ENCODE measurements at places on chromosomes 5 and 9.

DNA sequence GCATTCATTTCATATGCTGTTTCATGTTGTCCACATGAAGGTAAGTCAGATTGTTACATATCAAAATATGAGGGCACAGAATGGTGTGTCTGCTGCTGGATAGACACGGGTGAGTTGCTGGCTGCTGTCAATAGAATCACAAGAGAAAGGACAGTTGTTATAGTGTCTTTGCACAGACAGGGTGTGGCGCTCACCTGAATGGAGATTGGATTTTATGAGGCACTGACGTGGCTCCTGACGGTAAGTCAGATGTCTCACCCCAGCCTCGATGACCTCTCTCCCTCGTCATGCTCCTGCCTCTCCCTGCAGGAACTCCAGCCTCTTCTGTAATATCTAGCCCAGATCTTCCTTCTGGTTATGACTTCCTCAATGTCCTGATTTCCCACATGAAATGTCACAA, 75.4 kb upstream of the SELENOP start:
- DNase-seq = no peak

- no peak for DNase-seq
These were observed 1.5 kb downstream of the ARPC5L start for GRCh38 chr9:124863371-124863871.

DNA sequence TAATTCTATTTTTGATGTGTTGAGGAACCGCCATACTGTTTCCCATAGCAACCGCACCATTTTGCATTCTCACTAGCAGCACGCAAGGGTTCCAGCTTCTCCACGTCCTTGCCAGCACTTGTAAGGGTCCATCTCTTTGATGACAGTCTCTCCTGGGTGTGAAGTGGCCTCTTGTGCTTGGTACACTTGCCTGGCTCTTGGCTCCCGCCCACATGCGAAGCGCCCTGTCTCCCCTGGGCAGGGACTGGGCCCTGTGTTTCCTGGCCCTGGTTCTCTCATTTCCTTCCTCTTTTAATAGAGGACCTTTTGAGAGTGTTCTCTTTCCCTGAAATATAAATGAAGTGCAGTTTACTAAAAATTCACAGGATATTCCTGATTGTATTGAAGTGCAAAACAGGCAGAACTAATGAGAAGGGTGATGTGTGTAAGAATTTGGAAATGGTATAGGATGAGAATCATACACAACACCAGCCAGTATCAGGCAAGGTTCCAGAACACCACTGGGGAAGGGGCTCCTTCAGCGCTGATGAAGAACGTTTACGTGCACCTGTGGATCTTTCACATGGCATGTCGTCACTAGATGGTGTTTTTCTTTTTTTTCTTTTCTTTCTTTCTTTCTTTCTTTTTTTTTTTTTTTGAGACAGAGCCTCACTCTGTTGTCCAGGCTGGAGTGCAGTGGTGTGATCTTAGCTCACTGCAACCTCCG, 73.0 kb downstream of the EHMT1 start:
- DNase-seq = no peak

DNA sequence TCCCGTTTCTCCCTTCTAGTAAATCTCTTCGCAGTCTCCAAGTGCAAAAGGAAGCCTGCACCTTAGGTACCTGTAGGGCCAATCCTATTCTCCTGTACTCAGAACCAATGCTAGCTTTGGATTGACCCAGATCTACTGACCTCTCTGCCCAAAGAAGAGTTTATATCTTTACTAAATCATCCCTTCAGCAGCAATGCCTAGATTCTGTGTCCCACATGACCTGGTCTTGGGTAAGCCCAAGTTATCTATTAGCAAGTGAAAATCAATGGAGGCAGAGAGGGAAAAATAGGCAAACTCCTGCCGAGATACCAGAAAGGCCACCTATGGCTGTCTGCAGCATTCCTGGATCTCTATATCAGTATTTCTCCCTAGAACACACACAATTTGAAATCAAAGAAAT, 60.0 kb downstream of the SUSD1 start:
- no peak for DNase-seq

DNA sequence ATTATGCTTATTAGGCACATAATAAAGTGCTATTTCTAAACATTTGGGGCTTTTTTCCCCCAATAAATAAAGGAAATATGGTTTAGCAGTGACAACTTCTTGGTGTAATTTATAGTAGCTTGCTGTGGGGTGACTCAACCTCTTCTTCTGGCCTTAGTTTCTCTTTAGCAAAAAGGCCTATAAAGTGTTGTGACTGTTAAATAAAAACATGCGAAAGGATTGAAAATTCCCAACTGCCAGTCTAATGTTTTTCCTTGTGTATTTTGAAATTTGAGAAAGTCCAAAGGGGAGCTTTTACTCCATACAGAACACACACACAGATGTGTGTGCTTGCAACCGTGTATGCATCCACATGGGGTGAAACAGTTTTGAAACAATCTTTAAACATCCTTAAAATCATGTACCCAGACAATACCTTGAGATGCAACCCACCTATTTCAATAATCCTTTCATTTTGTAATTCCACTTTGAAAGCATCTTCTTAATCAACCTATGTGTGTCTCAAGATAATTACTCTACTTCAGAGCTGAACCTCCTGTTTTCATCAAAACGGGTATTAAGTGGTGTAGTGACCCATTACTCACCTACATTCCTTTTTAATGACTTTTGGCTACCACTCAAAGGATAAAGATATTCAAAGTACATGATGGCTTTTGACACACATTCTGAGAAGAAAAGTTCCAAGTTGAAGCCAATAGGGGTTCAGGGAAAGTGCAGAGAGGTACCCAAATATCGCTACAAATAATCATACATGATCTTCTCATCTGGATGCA, 123.8 kb downstream of the DROSHA start:
- no peak for DNase-seq

DNA sequence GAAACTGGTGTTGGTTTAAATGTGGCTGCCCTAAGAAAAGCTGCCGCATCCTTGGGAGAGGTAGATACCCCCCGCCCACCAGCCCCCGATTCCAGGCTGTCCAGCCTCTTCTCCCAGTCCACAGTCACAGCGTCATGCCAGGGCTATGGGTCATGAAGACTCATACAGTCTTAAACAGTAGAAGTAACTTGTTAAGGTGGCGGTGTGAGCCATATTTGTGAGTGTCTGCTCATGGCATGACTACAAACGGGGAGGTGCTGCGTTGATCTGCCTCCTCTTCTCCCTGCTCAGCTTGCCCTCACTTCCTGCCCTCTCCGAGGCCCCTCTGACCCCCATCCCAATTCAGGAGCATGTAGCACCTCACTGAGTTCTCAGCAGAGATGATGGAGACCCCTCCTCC, 20.8 kb downstream of the FGD3 start:
- DNase-seq = no peak

DNA sequence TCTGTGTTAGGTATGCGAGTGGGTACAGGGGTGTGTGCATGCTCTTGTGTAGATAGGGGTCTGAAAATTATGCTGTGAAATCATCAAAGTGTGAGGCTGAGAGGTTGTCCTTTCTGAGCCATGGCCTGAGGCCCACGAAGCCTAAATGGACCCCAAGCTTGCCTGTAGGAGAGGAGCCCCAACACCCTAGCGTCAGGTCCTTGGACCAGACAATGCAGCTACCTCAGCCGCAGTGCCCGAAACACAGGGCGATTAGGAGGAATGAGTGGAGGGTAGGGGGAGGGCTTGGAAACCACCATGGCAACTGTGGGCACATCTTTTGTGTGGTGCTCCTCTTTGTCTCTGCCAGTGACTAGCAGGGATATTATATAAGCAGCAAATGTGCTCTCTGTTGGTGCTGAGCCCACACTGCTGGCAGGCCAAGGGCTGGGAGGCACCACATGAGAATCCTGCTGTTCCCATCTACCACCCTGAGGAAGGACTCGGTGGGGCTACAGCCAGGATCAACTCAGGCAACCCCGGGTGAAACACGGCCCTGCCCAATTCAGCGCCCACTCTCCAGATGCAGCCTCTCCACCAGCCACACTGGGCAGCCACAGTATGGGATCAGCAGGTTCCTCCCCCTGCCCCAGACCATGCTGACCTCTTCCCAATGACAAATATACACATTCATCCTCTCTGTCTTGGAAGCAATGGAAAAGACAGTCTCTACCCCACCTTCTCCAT, 84.6 kb upstream of the FSTL4 start:
- no peak for DNase-seq

DNA sequence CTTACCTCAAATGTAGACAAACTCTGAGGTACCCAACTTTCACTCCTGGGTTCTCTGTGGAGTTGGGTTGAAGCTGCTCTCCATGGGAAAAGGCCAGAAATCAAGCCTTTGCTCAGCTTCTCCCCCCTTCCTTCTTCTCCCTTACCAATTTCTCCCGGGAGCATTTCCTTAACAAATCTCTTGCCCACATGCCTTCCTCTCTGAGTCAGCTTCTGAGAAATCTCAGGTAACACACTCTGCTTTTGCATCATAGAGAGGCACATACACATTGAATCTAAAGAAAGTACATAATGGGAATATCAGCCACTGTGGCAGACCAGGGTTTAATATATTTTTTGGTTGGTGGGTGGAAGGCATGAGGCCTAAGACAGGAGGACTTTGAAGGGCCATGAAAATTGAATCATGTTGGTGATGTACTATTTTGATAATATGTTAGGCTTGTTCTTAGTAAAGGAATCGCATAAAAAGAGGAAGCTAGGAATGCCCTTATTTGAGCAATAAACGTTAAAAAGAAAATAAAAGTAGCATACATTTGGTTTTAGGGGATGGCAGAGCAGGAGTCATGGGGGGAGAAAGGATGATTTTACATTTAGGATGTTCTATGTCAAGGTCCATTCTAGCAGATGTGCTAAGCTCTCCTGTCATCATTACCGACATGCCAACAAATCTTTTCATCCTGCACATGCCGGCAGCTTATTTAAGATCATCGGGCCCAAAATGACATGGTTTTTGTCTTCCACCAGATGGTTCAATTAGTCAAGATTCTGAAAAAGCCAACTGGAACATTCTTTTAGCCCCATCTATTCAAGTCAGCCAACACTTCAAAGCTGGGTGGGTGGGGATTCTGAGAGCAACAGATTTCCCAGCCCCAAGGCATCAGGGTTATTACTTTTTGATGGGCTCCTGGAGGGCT, 199.5 kb upstream of the CLINT1 start:
- no peak for DNase-seq

DNA sequence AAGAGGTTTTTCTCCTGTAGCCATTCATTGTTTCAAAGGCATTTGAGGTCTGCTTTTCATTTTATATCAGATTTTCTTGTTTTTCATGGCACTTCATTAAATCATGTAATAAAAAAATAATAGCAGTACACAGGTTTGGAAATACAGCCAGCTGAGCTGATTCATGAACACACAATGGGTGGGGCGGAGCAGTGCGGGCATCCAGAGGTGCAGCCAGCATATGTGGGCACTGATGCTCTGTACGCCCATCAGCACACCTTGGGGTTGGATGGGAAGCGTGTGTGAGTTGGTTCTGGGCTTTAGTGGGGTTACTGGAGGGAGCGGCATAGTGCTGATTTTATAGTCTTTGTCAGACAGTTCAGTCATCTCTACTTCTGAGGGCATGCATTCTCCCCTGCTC, 54.2 kb upstream of the IRX4 start:
- no peak for DNase-seq

- no peak for DNase-seq
These were observed 17.9 kb downstream of the FGD3 start for GRCh38 chr9:92965061-92965758.

- no peak for DNase-seq
These were observed 9.5 kb downstream of the ZNF367 start for GRCh38 chr9:96408409-96409280.

- DNase-seq = no peak
These were observed 82.2 kb upstream of the TLE1 start for GRCh38 chr9:81771571-81771970.

DNA sequence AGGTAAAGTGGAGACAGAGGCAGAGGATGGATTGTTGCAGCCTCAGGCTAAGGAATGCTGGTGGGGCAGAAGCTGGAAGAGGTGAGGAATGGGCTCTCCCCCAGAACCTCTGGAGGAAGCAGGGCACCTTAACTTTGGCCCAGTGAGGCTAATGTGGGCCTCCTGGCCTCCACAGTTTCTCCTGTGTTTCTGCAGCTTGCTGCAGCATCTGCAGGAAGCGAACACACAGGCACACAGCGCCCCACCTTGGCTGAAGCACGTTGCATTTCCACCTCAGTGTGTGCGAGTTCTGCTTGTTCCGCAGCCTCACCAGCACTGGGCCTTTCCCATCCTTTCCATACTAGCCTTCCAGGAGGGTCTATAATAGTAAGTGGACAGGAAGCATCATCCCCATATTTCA, 27.2 kb upstream of the ASS1 start:
- DNase-seq = no peak

DNA sequence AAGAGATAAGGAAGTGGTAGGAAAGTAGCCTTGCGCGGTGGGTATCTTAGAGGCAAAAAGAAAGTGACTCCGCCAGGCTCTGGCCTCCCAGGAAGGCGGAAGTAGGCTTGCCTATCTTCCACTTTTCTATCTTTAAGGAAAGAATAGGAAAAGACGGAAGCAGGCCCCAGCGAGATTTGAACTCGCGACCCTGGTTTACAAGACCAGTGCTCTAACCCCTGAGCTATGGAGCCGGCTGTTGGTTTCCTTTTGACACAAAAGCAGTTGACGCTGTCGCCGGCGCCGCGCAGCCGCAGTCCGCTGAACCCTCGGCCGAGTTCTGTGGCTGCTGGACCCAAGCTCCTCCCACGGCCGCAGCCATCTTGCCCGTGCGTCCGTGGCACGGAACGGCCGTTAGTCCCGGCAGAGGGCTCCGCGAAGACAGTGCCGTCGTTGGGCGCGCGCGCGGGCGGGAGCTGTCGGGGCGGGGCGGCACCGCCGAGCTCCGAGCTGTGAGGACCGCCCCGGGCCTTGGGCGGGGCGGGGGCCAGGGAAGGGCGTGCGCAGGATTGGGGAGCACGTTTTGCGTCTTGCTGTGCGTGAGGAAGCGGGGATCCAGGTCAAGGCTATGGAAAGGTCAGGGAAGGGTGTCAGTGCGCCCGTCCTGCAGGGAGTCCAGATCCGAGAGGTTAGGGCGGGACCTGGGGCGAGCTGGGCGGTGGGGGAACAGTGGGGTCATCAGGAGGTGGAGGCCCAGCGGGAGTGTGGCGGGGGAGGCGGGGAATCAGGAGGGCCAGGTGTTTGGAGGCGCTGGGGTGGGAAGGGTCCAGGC, 13.3 kb downstream of the TRIM7 start:
- peak; percentile 91 for DNase-seq

DNA sequence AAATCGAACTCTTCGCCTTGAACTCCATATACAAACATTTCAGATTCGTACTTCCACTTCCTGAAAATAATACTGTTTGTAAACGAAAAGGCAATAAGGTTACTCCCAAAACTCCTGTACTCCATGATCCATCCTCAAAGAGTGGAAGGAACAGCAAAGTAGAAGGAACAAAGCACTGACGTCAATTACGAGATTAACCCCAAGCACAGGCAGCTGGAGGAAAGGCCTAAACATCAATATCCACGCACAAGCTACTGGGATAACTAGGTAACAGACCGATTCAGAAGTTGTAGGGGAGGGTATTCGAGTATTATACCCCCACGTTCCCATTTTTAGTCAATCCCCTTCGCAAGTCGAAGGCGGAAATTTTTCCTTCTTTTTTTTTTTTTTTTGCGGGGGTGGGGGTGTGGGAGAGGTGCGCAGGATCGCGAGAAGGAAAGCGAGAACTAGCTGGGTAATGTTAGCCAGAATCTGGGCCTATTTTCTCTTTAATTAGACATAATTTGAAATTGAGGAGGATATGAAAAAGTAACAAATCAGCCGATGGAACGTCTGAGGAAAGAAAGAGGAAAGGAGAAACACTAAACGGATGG, 909 bp downstream of the AFF4 start:
- DNase-seq = no peak

GRCh38 chr5:175589714-175590113, 68.2 kb upstream of the HRH2 start:
- DNase-seq = no peak

- DNase-seq = no peak
These were observed 167.7 kb upstream of the DMAC1 start for GRCh38 chr9:7967093-7967827.

GRCh38 chr9:20623021-20623747, 885 bp upstream of the MLLT3 start:
- peak; percentile 44 for DNase-seq
